ENCODE measurements at places on chromosomes 7 and 10.

DNA sequence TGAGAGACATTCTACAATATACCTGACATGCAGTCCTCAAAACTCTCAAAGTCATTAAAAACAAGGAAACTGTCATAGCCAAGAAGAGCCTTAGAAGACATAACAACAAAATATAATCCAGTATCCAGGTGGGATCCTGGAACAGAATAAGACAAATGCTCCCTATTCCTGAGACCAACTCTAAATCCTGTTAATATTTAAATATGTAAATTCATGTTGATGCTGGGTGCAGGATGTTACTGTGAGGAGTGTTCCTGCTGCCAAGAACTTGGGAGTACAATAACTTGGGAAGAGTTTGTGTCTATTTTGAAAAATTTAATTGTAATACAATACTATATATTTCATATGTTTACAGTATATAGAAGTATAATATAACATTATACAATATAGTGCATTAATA is 61.0 kb downstream of the FAS start:
- DNase-seq = no peak

DNA sequence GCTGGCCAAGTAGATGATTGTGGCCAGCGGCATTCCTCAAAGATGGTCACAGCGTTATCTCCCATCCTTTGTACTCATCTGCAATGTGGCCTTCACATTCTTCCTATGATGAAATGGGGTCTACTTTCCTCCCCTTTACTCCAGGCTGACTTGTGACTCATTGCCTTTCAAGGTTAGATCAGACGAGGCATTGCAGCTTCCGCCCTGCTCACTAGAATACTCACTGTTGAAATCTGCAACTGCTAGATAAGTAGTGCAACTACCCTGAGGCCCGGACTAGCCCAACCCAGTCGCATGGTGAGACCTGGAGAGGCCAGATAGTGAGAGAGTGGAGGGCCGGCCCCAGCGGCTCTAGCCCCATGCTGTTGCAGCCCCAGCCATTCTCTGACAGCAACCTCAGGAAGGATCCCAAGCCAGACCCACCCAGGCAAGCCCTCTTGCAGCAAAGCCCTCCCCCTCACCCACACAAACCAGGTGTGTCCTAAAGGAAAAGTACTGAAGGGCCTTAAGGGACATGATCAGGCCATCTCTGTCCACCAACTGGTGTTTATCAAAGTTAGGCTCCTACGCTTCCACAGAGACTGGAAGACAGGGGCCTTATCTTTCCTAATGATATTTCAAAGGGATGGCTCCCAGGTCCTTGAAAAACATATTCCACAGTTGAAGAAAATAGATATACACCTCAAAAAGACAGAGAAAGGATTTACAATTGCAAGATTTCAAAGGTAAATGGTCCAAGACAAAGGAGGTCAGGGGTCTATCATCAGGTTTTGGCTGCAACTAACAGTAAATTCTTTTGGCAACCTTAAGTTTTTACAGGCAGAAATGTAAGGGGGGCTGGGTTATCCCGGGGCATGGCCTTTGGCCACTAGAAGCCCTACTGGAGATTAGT is 107.2 kb upstream of the TRIM24 start:
- no peak for DNase-seq

GRCh38 chr7:22983257-22983855 is 30.6 kb downstream of the HYCC1 start:
- DNase-seq = no peak

GRCh38 chr7:77525231-77525630 is 11.9 kb upstream of the PTPN12 start:
- no peak for DNase-seq

DNA sequence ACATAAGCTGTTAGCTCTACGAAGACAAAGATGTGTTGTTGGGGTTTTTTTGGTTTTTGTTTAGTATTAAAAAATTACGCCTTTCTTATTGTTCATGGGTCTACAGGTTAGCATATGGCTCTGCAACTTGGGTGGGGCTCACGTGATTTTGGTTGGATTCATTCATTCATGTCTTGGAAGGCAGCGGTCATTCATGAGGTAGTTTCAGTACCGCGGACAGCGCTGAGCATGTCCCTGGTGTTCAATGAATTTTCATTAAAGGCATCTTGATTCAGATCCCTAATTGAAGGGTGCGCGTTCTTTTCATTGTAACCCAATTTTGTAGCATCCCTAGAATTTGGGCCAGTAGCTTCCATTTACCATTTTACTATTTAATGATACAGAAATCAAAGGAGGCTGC is 42.9 kb upstream of the TCERG1L start:
- no peak for DNase-seq

- no peak for DNase-seq
Measured at GRCh38 chr10:61933859-61934555, 32.5 kb downstream of the ARID5B start.

DNA sequence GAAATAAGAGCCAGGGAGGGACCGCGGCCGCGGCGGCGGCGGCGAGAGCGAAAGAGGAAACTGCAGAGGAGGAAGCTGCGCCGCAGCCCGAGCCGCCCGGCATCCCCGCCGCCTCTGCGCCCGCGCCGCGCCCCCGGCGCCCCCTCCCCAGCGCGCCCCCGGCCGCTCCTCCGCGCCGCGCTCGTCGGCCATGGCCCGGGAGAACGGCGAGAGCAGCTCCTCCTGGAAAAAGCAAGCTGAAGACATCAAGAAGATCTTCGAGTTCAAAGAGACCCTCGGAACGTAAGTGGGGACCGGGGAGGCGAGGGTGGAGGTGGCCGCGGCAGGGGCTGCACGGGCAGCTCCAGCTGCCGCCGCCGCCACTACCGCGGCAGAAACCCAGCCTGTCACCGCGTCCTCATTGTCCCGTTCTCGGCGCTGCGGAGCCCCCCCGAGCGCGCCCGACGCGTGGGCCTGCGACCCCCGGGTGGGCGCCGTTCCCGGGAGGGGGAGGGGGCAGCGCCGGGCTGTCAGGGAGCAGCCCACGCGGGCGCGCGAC is 351 bp downstream of the CAMK1D start:
- no peak for DNase-seq

- DNase-seq = no peak
Measured at GRCh38 chr10:69451784-69452251, 553 bp downstream of the TSPAN15 start.

- DNase-seq = no peak
Measured at GRCh38 chr10:77630507-77630848, 7.1 kb downstream of the KCNMA1 start.

DNA sequence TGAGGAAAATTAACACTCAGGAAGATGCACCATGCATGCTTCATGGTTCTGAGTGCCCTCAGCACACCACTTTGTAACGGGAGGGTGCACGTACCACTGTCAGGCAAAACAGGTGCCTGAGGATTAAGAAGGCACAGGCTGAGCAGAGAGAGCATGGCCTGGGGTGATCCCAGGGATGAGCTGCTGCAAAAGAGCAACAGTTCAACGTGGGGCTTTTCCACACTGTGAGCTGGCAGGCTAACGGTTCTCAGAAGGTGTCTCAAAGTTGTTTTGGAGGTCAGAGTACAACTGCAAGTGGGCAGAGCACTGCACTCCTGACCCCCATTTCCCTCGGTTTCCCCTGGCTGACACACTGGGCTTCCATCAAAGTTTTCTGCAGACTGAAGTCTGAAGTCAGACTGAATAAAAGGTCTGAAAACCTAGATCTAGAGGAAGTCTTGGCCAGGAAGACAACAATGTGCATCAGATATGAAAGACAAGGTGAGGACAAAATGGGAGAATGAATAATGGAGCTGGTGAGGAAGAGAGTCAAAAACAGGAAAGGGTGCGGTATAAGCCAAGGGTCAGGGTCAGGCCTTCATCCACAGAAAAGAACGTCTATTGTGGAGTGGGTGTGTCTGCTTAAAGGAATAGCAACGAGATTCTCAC is 20.5 kb downstream of the ZNF438 start:
- no peak for DNase-seq

DNA sequence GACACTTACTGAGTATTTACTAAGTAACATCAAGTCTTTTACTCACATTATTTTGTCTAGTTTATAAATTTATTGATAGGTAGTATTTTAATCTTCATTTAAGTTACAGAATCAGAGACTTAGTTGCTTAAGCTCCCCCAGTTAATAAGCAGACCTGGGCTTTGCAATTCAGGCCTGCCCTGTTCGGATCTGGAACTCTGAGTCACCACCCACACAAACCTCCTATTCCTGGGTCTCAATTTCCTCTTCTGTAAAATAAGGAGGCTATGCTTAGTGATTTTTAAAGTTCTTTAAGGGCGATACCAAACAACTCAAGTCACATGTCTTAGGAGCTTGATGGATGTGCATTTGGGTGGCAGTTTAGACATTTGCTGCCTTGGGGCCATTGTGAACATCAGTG is 3.5 kb upstream of the MGAM start:
- no peak for DNase-seq

GRCh38 chr10:91162050-91162494 is 58.4 kb upstream of the PCGF5 start:
- DNase-seq = no peak

DNA sequence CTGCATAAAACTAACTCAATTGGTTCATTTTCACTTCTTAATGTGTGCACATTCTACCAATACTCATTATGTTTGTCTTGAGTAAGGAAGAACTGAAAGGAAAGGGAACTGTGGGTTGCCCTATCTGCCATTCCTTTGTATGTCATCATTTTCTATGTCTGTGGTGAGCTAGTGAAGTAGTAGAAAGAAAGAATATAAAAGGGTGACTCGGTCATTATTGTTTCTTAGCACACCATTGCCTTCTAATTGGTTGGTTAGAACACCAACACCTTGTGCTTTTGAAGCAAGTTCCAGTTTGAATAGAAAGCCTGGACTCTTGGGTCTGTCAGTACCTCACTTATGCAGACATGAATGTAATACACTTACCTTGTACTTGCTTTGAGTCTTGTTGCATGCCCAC is 64.3 kb upstream of the MDFIC start:
- no peak for DNase-seq

- no peak for DNase-seq
Measured at GRCh38 chr10:127117125-127117524, 79.3 kb downstream of the INSYN2A start.

- DNase-seq = no peak
Measured at GRCh38 chr10:22244001-22244400, 26.2 kb upstream of the EBLN1 start.

- no peak for DNase-seq
Measured at GRCh38 chr10:78071140-78071856, 37.6 kb downstream of the RPS24 start.

DNA sequence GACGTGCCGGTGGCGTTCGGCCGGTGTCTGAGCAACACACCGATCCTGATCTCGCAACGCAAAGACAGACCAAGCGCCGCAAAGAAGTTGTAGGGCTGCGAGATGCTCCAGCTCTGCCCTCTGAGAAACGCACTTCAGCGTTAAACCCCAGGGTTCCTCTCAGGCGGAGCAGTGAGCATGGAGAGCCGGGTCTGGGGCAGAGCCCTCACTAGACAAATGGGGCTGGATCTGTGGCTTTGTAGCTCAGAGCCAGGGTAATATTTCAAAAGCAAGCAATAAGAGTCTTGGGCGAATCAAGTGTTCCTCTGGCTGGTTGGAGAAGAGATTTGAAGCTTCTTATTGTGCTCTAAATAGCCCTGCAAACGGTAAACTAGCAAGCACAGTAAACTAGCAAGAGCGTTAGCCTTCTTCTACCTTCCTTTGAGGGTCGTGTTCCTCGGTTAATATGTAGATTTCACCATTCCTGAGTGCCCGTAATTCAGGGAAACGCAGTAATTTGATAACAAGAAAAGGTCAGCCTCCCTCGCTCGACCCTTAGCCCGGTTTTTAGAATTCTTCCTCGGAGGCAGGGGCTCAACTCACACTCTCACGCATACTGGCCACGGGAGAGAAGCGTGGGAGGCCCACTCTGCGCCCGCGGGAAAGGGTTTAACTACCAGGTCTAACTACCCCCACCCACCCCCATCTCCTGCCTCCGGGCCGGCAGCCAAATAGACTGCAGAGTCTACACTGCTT is 6.7 kb downstream of the SKAP2 start:
- DNase-seq = no peak

GRCh38 chr7:21972397-21972784 is 26.7 kb upstream of the CDCA7L start:
- DNase-seq = no peak

- DNase-seq = no peak
Measured at GRCh38 chr7:100358027-100358856, at the start of gene PILRB. TSS of gene PILRB (plus strand) at chr7:100358117. CDS start at chr7:100358303, 186 bp downstream.

DNA sequence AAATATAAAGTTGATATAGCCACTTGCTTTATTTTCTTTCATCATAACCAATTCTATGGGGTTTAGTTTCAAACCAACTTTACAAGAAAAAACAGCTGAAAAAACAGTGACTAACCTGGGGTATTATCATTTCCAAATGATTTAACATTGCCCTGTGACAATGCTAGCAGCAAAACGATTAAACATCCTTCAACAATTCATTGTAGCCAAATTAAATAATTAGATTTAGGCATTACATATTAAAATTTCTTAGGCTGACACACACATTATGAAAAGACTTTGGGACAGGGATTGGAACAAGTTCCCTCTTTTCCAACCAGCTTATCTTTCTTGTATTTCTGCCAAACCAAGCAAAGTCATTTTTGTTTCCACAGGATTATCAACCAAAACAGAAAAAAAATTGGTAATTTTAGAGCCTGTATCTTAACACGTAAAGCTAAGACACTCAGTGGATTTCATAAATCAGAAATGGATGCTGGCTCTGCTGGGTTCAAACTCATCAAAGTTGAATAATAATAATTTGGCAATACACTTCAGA is 84.0 kb downstream of the SEMA3D start:
- no peak for DNase-seq

- DNase-seq = no peak
Measured at GRCh38 chr10:61798713-61799112, 102.8 kb upstream of the ARID5B start.

GRCh38 chr10:102605712-102606111 is 38.6 kb upstream of the TRIM8 start:
- no peak for DNase-seq

DNA sequence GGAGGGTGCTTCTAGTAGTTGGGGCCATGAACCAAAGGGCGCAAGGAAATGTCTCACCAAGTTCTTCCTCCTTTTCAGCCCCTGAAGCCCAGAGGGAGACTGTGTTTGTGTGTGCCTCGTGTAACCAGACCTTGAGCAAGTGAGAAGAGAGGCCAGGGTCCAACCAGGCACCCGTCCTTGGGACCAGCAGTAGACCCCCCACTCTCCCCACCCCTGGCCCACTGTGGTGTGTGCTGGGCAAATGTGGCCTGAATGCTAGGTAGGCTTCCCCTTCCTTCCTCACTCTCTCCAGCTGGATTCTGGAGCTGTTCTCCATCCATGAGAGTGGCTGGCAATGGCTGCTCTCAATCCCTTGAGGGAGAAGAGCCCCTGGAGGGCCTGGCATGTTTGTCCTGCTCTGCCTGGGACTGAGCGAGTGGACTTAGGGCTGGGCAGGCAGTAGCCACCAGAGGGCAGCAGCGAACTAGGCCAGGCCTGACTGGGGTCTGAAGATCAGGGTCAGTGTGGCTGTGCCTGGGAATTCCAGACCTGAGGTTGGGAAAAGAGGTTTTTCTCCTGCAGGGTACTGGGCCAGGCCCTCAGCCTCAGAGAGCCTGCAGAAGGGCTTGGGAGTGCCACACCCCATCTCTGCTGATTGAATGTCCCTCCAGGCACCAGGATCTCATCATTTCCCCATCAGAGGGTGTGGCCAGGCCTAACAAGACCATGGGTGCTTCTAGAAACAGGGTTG is 12.5 kb downstream of the SFRP5 start:
- DNase-seq = no peak

All from HS-27A (cell line).